Trophoblast cell (in vitro differentiated cells and primary cell): ENCODE measurements at places on chromosomes 7 and 10.

DNA sequence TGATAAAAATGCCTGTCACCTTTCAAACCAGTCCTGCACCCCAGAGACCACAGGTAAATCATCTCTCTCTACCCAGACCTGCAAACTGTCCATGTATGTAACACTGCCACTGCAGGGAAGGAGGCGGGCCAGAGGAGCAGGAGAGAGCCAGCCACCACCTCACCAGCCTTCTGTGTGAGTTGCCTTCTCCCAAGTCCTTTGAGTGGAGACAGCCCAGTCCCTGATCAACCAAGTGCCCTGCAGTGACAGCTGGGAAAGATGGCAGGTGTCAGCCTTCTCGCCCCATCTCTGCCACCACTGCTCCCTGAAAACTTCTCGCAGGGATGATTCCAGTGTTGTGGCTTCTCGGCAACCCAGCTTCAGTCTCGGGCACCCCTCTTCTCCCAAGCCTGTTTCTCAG, 42.4 kb downstream of the MTURN start:
- no peaks in the 10 kb centered on the region for H3K36me3 ChIP-seq
- H3K4me3 ChIP-seq: no peak overlapping the region
- H3K4me1 ChIP-seq: peaks cover 18% of the 10 kb centered on the region
- no peaks in the 10 kb centered on the region for H3K27me3 ChIP-seq

DNA sequence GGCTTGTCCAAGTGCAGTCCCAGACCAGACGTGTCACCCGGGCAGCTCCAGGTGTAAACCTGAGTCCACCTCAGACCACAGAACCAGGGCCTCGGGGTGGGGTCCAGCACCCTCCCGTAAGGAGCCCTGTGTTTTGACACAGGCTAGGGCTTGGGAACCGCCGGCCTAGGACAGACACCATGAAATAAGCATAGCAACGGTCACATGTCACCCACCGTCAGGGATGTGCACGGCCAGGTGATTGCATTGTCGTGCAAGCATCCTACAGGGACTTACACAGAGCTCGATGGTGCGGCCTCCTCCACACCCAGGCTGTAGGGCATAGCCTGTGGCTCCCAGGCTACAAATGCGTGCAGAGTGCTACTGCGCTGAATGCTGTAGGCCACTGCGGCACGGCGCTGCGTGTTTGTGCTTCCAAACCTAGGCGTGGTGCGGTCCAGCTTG, 10.6 kb downstream of the ZFAND2A start:
- H3K27ac ChIP-seq: no peak overlapping the region
- H3K27me3 ChIP-seq: no peaks in the 10 kb centered on the region
- peaks cover 29% of the 10 kb centered on the region for H3K36me3 ChIP-seq
- no peaks in the 10 kb centered on the region for H3K4me1 ChIP-seq

- H3K27me3 ChIP-seq: no peaks in the 10 kb centered on the region
- no peak overlapping the region for H3K4me3 ChIP-seq
- H3K27ac ChIP-seq: no peak overlapping the region
- DNase-seq: no peak
Observed at GRCh38 chr10:37739181-37739580, 118.2 kb downstream of the ZNF248 start.

- H3K4me1 ChIP-seq: no peaks in the 10 kb centered on the region
- no peak for DNase-seq
- H3K36me3 ChIP-seq: peaks cover 4% of the 10 kb centered on the region
- H3K4me3 ChIP-seq: no peak overlapping the region
- H3K27ac ChIP-seq: no peak overlapping the region
Observed at GRCh38 chr7:127961786-127962453, 69.3 kb downstream of the LRRC4 start.

GRCh38 chr7:84633-85020, 107.7 kb upstream of the FAM20C start:
- no peak overlapping the region for H3K4me3 ChIP-seq
- H3K27ac ChIP-seq: no peak overlapping the region
- H3K36me3 ChIP-seq: no peaks in the 10 kb centered on the region
- no peak for DNase-seq
- H3K27me3 ChIP-seq: peaks cover 2% of the 10 kb centered on the region

DNA sequence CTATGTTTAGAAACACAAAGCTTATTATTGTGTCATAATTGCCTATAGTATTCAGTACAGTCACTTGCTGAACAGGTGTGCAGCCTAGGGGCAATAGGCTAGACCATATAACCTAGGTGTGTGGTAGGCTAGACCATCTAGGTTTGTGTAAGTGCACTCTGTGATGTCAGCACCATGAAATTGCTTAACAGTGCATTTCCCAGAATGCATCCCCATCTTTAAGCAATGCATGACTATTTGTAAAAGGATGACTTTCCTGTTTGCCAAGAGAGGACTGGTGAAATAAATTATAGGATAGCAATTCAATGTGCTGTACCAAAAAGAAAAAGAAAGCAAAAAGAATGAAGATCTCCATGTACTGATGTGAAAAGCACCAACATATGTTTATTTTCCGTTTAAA, 288.7 kb upstream of the AUTS2 start:
- no peaks in the 10 kb centered on the region for H3K36me3 ChIP-seq
- no peak overlapping the region for H3K4me3 ChIP-seq
- no peaks in the 10 kb centered on the region for H3K27me3 ChIP-seq
- no peaks in the 10 kb centered on the region for H3K4me1 ChIP-seq
- DNase-seq: no peak

GRCh38 chr10:6194311-6194710, 8.4 kb upstream of the PFKFB3 start:
- no peak overlapping the region for H3K27ac ChIP-seq
- H3K4me3 ChIP-seq: no peak overlapping the region
- DNase-seq: no peak
- H3K36me3 ChIP-seq: no peaks in the 10 kb centered on the region
- peaks cover 7% of the 10 kb centered on the region for H3K4me1 ChIP-seq

DNA sequence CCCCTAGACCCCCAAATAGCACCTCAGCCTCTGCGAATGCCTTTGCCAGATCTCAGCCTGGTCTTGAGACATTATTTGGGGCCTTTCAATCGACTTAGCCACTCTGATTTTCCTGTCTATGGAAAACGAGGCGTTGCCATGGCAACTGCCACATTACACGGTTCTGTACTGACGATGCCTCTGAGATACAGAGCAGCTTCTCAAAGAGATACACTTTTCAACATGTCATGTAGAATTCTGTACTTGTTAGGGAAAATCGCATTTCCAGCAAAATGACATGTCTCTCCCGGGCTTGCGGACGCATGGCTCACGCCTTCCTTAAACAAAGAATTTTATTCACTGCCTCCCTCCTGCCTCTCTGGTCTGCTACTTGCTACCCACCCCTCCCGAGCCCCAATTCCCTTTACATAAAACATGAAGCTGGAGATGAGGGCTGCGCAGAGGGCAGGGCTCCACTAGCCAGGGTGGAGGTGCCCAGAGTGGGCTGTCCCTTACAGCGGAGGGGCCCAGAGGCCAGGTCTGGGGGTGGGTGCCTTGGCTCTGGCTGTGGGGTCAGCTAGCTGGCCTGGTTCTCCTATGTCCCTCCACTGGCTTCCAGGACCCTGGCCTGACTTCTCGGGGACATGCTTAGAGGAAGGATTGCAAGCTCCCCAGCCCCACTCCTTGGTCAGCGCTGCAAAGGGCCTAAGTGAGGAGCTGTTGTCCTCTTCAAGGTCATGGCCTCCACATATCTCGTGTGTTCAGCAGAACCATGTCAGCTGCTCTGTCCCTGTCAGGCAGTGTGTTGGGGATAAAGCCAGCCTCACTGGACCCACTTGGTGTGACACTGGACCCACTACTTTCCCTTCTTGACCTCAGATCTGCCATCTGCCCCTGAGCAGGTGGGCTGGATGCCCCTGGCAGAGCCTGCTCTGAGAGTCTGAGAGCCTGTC, 342.5 kb downstream of the RPS24 start:
- H3K36me3 ChIP-seq: no peaks in the 10 kb centered on the region
- H3K4me1 ChIP-seq: no peaks in the 10 kb centered on the region
- no peak overlapping the region for H3K27ac ChIP-seq
- DNase-seq: no peak

DNA sequence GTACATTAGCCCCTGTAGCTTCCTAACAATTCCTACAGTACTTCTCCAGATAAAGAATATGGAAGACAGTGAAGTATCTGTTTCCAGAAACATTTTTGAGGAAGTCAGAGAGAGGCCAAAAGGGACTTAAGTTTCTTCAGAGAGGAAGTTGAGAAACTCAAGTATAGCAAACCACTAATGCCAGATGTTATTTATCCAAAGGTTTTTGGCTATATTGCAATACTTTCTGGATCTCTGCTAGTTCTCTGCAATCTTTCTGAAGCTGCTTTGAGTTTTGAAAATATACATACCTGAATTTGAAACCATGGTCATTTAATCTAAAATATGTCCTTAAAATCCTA, 64.7 kb downstream of the BICC1 start:
- no peak overlapping the region for H3K4me3 ChIP-seq
- no peaks in the 10 kb centered on the region for H3K36me3 ChIP-seq

DNA sequence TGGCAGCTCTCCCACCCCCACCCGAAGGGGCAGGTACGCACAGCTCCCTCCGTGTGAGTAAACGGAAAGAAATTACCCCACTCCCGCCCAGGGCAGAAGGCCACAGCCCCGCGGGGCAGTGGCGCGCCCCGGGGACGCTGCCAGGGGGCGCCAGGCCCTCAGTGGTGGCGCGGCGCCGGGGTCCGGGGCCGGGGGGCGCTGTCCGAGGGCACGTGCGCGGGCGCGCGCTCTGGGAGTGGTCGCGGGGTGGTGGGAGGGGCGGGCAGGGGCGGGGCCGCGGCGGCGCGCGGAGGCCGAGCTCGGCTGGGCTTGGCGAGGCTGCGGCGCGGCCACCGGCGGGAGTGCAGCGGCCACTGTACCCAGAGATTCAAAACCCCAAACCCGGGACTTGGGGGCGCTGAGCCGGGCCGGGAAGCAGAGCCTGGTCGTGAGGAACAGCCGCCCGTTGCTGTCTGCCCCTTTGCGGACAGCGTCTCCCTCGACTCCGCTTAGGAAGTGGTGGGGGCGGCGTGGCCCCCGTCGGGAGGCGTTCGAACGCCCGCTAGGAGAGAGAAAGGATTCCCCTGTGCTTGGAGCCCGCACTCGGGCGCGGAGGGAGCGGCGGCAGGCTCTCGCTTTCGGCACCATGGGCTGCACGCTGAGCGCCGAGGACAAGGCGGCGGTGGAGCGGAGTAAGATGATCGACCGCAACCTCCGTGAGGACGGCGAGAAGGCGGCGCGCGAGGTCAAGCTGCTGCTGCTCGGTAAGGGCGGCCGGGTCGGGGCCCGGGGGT, at the start of gene GNAI1:
Gene GNAI1 (plus strand): TSS at position 296 of the 773 bp plus-strand sequence. CDS start 330 bp downstream, at position 626.
- H3K27me3 ChIP-seq: no peaks in the 10 kb centered on the region
- no peaks in the 10 kb centered on the region for H3K36me3 ChIP-seq
- peak; percentile 76 for DNase-seq
- H3K27ac ChIP-seq: peak within 1 kb of the TSS; percentile 79

- no peak overlapping the region for H3K27ac ChIP-seq
- no peaks in the 10 kb centered on the region for H3K36me3 ChIP-seq
- H3K4me1 ChIP-seq: no peaks in the 10 kb centered on the region
- H3K4me3 ChIP-seq: no peak overlapping the region
- H3K27me3 ChIP-seq: no peaks in the 10 kb centered on the region
- no peak for DNase-seq
Observed at GRCh38 chr7:45595809-45596664, 21.9 kb downstream of the ADCY1 start.

DNA sequence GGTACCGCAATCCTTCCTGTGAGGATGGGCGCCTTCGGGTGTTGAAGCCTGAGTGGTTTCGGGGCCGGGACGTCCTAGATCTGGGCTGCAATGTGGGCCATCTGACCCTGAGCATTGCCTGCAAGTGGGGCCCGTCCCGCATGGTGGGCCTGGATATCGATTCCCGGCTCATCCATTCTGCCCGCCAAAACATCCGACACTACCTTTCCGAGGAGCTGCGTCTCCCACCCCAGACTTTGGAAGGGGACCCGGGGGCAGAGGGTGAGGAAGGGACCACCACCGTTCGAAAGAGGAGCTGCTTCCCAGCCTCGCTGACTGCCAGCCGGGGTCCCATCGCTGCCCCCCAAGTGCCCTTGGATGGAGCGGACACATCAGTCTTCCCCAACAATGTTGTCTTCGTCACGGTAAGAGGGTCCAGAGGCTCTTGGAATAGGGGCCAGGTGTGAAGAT, 1.7 kb downstream of the MEPCE start:
- no peak for DNase-seq
- no peak overlapping the region for H3K27ac ChIP-seq
- no peak overlapping the region for H3K4me3 ChIP-seq
- peaks cover 34% of the 10 kb centered on the region for H3K36me3 ChIP-seq

DNA sequence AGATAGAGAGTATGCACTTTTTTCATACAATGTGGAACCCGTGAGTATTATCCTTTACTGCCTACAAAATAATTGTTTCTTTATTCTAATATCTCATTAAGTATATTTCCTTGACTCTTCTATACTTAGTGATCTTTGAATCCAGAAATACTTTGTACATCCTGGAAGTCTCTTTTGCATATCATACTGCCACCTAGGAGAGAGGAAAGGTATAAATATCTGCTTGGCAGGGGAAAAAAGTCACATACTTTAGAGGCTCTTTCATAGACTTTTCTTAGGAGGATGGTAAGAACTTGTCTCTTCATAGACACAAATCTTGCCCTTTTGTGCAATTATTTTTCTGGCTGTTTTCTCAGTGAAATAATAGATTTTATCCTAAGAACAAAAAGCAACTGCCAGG, 436.0 kb downstream of the PAXIP1 start:
- H3K27me3 ChIP-seq: no peaks in the 10 kb centered on the region
- no peak overlapping the region for H3K27ac ChIP-seq
- H3K4me1 ChIP-seq: no peaks in the 10 kb centered on the region
- H3K4me3 ChIP-seq: no peak overlapping the region
- no peak for DNase-seq

DNA sequence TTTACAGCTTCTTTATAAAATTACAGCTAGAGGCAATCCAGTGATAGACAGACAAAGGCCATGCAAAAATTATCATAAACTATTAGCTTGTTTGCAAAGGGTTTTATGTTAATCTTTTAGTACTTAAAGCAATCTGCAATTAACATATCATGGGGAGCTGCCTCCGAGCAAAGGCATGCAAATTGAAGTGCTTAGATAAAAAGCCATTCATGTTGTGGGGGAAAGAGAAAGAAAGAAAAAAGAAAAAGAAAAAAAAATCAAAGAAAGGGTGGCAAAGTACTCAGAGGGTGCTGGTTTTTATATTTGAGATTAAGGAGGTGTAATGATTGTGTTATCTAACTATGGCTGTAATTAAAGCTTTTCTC, 799.5 kb downstream of the LRMDA start:
- H3K27me3 ChIP-seq: no peaks in the 10 kb centered on the region
- DNase-seq: no peak
- H3K4me3 ChIP-seq: no peak overlapping the region
- no peaks in the 10 kb centered on the region for H3K36me3 ChIP-seq
